ENCODE measurements at places on chromosomes 2 and 18. TPM values are rescaled to one million over a fixed set of nuclear protein-coding genes. Genes with fewer than 3 reads are reported as not detected.

- no peak for DNase-seq
- peak overlapping the region; percentile 47 for H3K4me3 ChIP-seq
- peaks cover 17% of the 10 kb centered on the region for H3K36me3 ChIP-seq
Observed at GRCh38 chr2:217911283-217912097, 91.3 kb downstream of the TNS1 start.

DNA sequence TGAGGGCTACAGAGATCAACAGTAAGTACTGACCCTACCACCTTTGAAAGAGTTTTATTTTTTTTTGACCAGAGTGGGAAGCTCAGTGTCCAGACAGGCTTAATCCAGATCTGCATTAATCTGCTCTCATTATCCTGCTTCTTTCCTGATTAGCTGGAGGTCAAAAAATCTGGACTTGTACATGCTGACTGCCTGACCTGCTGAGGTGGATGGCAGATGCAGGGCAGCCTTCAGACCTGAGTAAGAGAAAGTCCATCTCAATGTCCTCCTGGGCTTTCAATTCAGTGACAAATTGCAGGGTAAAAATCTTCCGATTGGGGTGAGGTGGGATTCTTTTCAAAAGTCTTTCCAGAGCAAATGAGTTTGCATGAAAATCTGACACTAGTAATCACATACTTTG lies 998.8 kb upstream of the PIK3C3 start:
- H3K4me3 ChIP-seq, result no peak overlapping the region
- no peak overlapping the region for H3K27ac ChIP-seq

- DNase-seq, result no peak
- no peaks in the 10 kb centered on the region for H3K27me3 ChIP-seq
- H3K4me1 ChIP-seq, result no peaks in the 10 kb centered on the region
- no peaks in the 10 kb centered on the region for H3K36me3 ChIP-seq
- H3K4me3 ChIP-seq, result no peak overlapping the region
- no peak overlapping the region for H3K27ac ChIP-seq
Observed at GRCh38 chr2:184336688-184337087, 261.6 kb upstream of the ZNF804A start.

DNA sequence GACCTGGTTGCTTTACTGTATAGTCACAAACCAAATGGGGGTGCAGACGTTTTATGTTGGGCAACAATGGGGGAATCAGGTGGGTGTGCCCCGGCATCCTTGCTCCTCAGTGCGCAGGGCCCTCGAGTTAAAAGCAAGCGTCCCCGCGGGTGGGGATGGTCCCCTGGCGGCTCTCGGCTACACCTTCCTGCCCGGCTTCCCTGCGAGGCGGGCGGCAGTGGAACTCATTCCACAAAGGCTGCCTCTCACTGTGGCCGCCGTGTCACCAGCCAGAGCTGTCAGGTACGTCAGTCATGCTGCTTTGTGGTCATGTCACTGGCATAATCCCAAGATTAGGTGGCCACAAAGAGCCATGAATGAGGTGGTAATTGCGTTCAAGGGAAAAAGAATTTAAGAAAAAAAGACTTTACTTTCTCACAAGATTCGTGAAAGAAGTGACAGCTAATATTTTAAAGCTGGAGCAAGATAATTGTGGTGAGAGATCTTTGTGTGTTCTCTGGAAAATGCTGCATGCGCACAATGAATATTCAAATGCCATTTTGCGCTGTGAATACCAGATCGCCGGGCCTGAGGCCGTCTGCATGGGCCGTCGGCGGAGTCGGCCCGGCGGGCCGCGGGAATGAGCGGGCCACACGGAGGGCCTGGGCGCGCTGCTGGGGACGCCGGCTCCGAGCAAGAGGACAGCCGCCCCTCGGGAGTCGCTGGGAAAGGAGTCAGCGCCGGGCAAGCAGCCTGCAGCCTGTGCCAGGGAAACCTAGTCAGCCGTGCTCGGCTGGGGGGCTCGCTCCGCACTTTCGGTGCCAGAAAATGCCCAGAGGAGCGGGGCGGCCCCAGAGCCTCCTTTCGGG lies 82.3 kb upstream of the LDLRAD4 start:
- H3K36me3 ChIP-seq, result no peaks in the 10 kb centered on the region
- H3K27me3 ChIP-seq, result no peaks in the 10 kb centered on the region
- no peak for DNase-seq

DNA sequence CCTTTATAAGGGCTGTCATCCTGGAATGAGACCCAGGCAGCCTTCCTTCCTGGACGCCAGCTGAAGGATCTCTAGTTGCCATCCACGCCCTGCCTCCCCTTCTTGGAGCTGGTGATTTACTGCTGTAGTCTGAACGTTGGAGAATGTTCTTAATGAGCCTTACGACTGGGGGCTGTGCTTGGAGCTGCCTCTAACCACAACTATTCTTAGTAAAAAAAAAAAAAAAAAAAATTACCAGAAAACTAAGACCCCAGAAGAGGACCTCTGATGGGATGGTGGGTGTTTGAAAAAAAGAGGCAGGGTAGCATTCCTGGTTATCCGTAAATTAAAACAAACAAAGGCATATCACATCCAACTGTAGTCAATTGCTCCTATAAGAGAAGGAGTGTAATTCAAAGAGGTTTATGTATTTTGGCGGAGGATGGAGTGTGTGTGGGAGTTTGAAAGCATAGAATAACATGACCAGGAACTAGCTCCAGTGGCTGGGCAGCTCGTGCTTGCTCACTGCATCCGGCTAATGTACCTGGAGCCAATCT lies 105.4 kb downstream of the QPCT start:
- peak overlapping the region; percentile 0 for H3K4me3 ChIP-seq
- no peak for DNase-seq
- H3K36me3 ChIP-seq, result no peaks in the 10 kb centered on the region
- H3K27ac ChIP-seq, result peak overlapping the region; percentile 37
- H3K4me1 ChIP-seq, result peaks cover 6% of the 10 kb centered on the region

DNA sequence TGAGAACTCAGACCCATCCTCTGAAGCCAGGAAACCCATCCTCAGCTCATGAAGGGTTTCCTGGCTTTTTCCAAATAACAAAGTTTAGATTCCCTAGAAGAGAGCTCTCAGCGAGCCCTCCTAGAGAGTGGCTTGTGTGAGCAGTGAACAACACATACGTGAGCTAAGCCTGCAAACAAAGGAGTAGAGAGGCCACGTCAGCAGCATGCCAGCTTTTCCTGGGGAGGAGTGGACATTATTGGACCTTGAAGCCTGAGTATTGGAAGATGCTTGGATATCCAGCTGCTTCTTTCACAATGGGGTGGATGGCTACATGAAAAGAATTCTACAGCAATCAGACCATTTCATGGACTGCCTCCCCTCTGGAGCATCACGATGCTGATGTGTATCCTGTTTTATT lies 21.1 kb downstream of the KIF5C start:
- no peak overlapping the region for H3K4me3 ChIP-seq
- H3K4me1 ChIP-seq, result no peaks in the 10 kb centered on the region
- no peaks in the 10 kb centered on the region for H3K27me3 ChIP-seq
- H3K27ac ChIP-seq, result no peak overlapping the region
- no peak for DNase-seq

GRCh38 chr18:58525928-58526424 lies 102.9 kb downstream of the ALPK2 start:
- no peak overlapping the region for H3K4me3 ChIP-seq
- no peaks in the 10 kb centered on the region for H3K27me3 ChIP-seq
- H3K4me1 ChIP-seq, result no peaks in the 10 kb centered on the region
- no peak for DNase-seq

DNA sequence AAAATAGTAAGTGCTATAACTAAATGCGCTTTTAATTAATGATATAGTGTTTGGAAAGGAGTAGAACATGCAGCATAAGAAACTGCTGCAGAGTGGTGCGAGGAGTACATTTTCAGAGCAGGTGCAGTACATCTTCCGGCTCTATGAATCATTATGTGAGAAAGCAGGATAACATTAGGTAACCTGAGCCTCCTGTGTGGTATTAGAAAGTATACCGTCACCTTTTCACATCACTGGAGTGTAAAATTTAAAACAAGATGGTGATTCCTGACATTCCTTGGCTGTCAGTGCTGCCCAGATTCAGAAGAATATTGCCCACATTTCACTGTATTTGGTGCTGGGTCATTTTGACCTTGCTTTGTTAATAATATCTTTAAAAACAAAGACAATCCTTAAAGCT lies 7.8 kb upstream of the DYNC2LI1 start:
- no peaks in the 10 kb centered on the region for H3K4me1 ChIP-seq
- no peak overlapping the region for H3K27ac ChIP-seq
- no peak for DNase-seq

- peaks cover 20% of the 10 kb centered on the region for H3K4me1 ChIP-seq
- H3K27me3 ChIP-seq, result no peaks in the 10 kb centered on the region
- H3K27ac ChIP-seq, result peak overlapping the region; percentile 33
- no peak for DNase-seq
Observed at GRCh38 chr18:13576598-13576997, 149.8 kb downstream of the FAM210A start.

GRCh38 chr18:1308686-1309085 lies 404.0 kb downstream of the ADCYAP1 start:
- DNase-seq, result no peak
- no peaks in the 10 kb centered on the region for H3K27me3 ChIP-seq
- H3K4me1 ChIP-seq, result no peaks in the 10 kb centered on the region
- H3K4me3 ChIP-seq, result no peak overlapping the region
- no peak overlapping the region for H3K27ac ChIP-seq
- no peaks in the 10 kb centered on the region for H3K36me3 ChIP-seq

DNA sequence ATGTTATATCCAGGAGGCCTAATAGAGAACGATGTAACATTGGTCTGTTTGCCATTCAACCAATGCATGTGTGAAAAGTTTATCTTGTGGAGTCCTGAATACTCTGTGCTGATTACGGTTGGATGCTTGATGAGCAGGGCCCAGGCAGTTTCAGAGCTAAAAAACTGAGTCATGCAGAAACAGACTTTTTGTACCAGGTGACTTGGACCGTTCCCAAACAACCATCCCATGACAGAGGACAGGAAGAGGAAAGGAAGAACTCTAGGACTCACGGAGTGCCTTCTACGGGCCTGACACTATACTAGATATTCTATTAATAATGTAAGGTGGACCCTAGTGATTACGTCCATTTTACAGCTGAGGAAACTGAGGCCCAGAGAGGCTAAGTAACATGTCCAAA lies 142.1 kb downstream of the ARHGAP28 start:
- H3K36me3 ChIP-seq, result no peaks in the 10 kb centered on the region
- no peaks in the 10 kb centered on the region for H3K27me3 ChIP-seq
- no peak for DNase-seq
- H3K4me3 ChIP-seq, result no peak overlapping the region
- H3K4me1 ChIP-seq, result no peaks in the 10 kb centered on the region

DNA sequence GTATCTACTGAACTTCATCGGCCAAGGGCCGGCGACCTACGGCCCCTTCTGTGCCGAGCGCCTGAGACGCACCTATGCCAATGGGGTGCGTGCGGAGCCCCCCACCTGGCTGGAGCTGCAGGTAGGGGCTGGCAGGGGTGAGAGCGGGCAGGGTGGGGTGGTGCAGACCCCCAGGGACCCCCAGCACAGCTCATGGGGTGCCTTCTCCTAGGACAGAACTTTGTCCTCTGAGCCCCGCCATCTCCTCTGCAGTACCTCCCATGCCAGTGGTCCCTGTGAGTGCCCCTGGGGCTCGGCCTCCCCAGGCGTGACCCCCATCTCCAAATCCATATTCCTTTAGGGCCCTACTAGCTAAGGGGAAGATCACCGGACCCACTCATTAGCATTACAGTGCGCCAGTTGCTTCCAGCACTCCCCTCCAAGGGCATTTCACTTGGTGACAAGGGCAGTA lies 23.9 kb upstream of the GPR17 start:
- H3K27ac ChIP-seq, result no peak overlapping the region
- no peaks in the 10 kb centered on the region for H3K27me3 ChIP-seq

GRCh38 chr2:189109921-189110397 lies 69.6 kb downstream of the COL5A2 start:
- no peaks in the 10 kb centered on the region for H3K27me3 ChIP-seq
- no peak for DNase-seq
- no peak overlapping the region for H3K4me3 ChIP-seq
- H3K4me1 ChIP-seq, result peaks cover 4% of the 10 kb centered on the region
- H3K27ac ChIP-seq, result no peak overlapping the region

- H3K36me3 ChIP-seq, result no peaks in the 10 kb centered on the region
- H3K27me3 ChIP-seq, result no peaks in the 10 kb centered on the region
- H3K4me3 ChIP-seq, result no peak overlapping the region
- peaks cover 18% of the 10 kb centered on the region for H3K4me1 ChIP-seq
Observed at GRCh38 chr2:30363406-30363805, 83.6 kb upstream of the LCLAT1 start.

DNA sequence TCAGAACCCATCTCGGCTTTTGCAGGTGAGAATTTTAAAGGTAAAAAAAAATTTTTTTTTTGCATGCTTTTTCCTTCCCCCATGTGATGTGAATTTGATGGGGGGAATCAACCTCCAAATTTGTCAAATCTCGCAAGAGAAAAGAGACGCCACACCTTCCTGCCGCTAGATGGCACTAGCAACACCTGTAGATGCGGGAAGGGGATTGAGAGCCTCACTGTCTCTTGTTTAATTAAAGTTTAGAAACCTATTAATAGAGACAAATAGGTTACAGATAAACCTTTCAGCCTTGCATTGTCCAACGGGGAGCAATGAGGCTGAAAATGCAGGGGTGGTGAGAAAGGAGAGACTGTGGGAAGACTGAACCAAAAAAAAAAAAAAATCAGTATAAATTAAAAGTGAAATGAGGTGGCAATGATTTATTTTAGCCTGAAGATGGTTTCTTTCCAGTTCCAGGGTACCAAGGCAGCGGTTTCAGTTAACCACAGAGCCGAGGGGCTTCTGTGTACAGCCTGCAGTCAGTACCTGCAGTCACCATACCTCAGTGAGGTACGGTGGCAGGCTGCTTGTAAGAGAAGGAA lies 84.6 kb downstream of the NRP2 start:
- no peaks in the 10 kb centered on the region for H3K36me3 ChIP-seq
- peaks cover 3% of the 10 kb centered on the region for H3K4me1 ChIP-seq
- H3K27ac ChIP-seq, result no peak overlapping the region
- peak; percentile 71 for DNase-seq

GRCh38 chr18:7877609-7878008 lies 310.5 kb downstream of the PTPRM start:
- H3K27ac ChIP-seq, result no peak overlapping the region
- no peak for DNase-seq
- no peaks in the 10 kb centered on the region for H3K27me3 ChIP-seq
- no peaks in the 10 kb centered on the region for H3K4me1 ChIP-seq

The FAM237A gene
- total RNA-seq, result not detected

The SERPINB10 gene
- not detected for total RNA-seq

The CHN1 gene
- 7.8 TPM for total RNA-seq

The CNTNAP5 gene
- not detected for total RNA-seq

The TP53I3 gene
- 1.6 TPM for total RNA-seq

The GALR1 gene
- not detected for total RNA-seq

The PROM2 gene
- not detected for total RNA-seq
